ENCODE measurements at places on chromosomes 4 and X. TPM values are rescaled to one million over a fixed set of nuclear protein-coding genes. Genes with fewer than 3 reads are reported as not detected.

Gene MGARP
- not detected for total RNA-seq

- peak overlapping the region; percentile 71 for H3K4me3 ChIP-seq
- H3K27ac ChIP-seq: no peak overlapping the region
- peaks cover 41% of the 10 kb centered on the region for H3K4me1 ChIP-seq
- H3K27me3 ChIP-seq: peaks cover 55% of the 10 kb centered on the region
- peaks cover 4% of the 10 kb centered on the region for H3K36me3 ChIP-seq
Observed at GRCh38 chrX:120309873-120310705, 1.2 kb downstream of the TMEM255A start.

DNA sequence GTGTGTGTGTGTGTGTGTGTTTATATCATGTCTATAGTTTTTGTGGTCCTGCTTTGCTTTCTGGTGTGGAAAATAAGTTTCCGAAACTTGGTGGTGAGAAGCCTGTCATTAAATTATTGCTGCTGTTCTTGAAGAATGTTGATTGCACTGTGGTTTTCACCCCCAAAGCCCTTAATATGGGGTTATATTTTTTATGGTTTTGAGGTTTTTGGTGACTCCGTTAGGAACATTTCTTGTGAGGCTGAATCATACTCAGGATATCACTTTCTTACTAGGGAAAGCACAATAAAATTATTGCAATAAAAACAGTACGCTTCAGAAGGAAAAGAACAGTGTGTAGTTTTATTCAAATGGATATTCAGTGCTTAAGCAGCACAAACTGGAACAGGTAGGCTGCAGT lies 539.1 kb upstream of the MAGEB18 start:
- DNase-seq: no peak
- no peaks in the 10 kb centered on the region for H3K27me3 ChIP-seq
- H3K36me3 ChIP-seq: no peaks in the 10 kb centered on the region
- H3K27ac ChIP-seq: no peak overlapping the region
- H3K4me1 ChIP-seq: no peaks in the 10 kb centered on the region
- no peak overlapping the region for H3K4me3 ChIP-seq

GRCh38 chr4:131974730-131975129 lies 1174.4 kb upstream of the PCDH10 start:
- H3K27ac ChIP-seq: no peak overlapping the region
- H3K4me3 ChIP-seq: no peak overlapping the region
- no peaks in the 10 kb centered on the region for H3K27me3 ChIP-seq
- peaks cover 3% of the 10 kb centered on the region for H3K36me3 ChIP-seq
- H3K4me1 ChIP-seq: no peaks in the 10 kb centered on the region
- no peak for DNase-seq

- H3K4me3 ChIP-seq: no peak overlapping the region
- H3K27me3 ChIP-seq: peaks cover 2% of the 10 kb centered on the region
- no peaks in the 10 kb centered on the region for H3K4me1 ChIP-seq
Observed at GRCh38 chr4:113012786-113013185, 36.7 kb upstream of the ANK2 start.

All from activated CD4-positive, alpha-beta memory T cell treated with anti-CD3 and anti-CD28 coated beads, Interleukin-2, amount 10 ng/mL, durations not matched to agents 7 days and 5 days (primary cell).